ENCODE measurements at places on chromosomes 1 and 21.

GRCh38 chr1:245317217-245317616, 162.4 kb downstream of the KIF26B start:
- no peak for ATAC-seq

GRCh38 chr1:168089326-168089978, 47.3 kb downstream of the GPR161 start:
- ATAC-seq, result no peak

DNA sequence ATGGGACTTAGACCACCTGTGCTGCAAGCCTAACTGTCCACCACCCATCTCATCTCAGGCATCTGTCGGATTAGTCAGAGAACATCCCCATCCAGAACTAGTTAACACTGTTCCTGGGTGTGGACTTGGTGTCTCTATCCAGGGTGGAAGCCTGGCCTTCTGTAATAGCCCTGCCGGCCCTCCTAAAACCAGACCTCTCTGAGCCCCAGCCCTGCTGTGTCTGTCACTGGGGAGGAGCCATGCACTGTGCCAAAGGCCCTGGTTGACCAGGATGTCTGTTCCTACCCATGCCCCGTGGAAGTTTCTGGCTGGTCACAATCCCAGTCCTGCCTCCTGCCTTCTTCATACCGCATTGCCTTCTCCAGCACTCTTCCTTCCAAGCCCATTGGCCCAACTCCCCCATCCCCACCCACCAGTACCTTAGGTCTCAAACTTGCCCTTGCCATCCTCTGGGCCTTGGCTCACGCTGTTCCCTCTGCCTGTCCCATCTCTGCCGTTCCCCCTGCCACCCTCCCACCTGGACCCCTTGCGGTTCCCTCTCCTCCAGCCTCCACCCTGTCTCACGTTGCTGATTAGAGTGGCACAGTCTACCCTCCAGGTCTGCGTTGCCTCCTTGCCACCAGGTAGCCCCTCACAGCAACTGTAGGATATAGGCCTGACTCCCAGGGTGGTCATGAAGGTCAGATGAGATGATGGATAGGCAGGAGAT, 105.6 kb downstream of the EPHB2 start:
- ATAC-seq, result no peak

DNA sequence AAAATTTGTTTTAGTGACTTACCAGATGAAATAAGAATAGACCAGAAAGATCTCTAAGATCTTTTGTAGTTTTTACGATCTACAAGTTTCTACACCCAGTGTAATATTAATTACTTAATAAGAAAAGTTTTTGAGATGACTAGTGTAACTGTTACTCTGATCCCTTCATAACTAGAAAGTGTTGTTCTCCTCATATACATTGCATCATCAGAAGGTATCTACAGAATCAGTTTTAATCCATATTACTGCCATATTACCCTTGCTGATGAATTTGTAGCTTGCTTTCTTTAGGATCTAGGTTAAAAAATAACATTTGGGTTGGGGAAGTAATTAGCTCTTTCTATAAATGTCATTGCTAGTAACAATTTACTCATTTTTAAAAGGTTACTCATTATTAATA, 72.5 kb downstream of the GPR161 start:
- ATAC-seq, result no peak

GRCh38 chr1:229280037-229280828, 9.3 kb downstream of the RAB4A start:
- peak; percentile 45 for ATAC-seq

- ATAC-seq, result no peak
These were observed 8.4 kb upstream of the GUCA2B start for GRCh38 chr1:42144711-42145388.

GRCh38 chr1:200150721-200151120, 123.2 kb downstream of the NR5A2 start:
- peak; percentile 89 for ATAC-seq

- no peak for ATAC-seq
These were observed 50.6 kb upstream of the SLC2A1 start for GRCh38 chr1:43009274-43009673.

GRCh38 chr1:3483801-3484444, 29.5 kb downstream of the ARHGEF16 start:
- peak; percentile 56 for ATAC-seq

DNA sequence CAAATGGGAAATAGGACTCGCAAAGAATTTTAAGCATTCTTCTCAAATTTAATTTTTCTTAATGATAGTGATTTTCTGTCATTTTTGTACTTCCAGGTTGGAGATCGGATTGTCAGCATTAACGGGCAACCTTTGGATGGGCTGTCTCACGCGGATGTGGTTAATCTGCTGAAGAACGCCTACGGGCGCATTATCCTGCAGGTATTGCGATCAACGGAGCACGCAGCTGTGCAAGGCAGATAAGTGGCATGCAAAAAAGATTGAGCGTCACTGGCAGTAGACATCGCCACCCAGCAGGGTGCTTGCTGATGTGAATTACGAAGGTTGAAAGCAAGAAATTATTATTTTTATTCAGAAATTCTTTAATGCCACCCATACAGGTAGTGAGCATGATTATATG, 65.9 kb upstream of the L1TD1 start:
- ATAC-seq, result no peak

DNA sequence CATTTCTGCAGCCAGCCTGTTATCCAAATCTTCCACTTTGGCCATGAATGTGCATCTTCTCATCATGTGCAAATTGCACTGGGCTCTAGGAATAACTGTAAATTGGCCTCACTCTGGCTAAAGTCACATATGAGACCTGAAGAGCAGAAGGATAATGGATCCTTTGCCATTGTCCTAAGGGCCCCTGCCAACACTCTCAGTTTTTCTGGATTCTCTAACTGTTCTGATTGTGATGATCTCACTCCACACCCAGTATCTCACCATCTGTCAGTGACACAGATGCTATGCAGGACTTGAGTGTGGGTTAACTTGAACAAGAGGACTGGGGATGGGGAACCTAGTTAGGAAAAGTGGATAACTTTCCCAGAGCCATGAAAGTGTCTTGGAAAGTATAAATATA, 8.5 kb upstream of the FYB2 start:
- ATAC-seq, result no peak

- no peak for ATAC-seq
These were observed 16.0 kb downstream of the S100A11 start for GRCh38 chr1:152020849-152021248.

GRCh38 chr21:28615276-28615675, 377.4 kb downstream of the LTN1 start:
- ATAC-seq, result peak; percentile 88

DNA sequence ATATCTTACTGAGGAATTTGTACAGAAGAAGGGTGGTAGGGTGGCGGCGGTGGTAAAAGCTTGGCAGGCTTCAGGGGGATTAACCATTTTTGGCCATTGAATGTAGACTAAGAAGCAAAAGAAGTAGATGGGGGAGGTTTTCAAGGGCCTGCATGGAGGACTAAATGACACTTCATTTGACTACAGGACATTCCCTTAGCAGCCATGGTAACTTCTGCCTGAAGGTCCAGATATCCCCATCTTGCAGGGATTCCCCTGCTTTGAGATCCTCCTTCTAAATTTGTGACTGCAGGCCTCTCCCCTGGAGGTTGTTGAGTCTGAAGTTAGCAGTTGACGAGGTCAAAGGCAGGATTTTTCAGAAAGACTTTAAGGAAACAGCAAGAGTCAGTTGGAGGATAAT, 4.8 kb downstream of the VASH2 start:
- no peak for ATAC-seq

DNA sequence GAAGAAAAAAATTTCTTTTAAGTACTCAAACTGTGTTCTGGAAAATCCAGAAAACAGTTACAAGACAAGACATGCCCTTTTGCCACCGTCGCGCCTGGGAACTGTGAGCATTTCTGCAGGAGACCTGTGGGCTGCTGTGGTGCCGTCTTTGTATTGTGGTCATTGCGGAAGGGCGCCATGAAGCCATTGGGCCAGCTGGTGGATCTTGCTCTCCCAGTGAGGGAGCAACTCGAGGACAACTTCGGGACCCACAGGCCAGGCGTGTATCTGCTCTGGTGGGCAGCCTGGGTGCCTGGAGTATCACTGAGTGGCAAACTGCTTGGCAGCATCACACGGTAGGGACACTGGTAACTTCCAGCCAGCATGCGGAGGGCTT, 3.8 kb upstream of the THEMIS2 start:
- ATAC-seq, result no peak

DNA sequence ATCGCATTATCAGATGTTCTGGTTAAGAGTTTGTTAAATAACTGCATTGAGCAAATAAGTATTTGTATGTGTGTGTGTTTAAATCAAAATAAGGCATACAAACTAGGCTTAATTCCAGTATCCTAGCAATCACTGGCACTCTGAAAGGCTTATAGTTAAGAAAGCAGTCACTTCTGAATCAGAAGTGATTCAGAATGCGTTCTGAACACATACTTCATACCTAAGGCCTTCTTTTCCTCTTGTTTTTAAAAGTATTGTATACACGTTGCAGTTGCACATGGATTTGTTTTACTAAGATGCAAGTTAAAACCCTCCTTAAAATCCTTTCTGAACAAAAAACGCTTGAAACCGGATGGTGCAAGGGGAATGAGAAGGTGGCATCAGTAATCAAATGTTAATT, 238.4 kb upstream of the DMRTA2 start:
- ATAC-seq, result no peak

- ATAC-seq, result peak; percentile 72
These were observed 56.3 kb downstream of the SMYD3 start for GRCh38 chr1:246450611-246451251.

GRCh38 chr1:197862221-197862620, 40.2 kb upstream of the C1orf53 start:
- ATAC-seq, result peak; percentile 57

DNA sequence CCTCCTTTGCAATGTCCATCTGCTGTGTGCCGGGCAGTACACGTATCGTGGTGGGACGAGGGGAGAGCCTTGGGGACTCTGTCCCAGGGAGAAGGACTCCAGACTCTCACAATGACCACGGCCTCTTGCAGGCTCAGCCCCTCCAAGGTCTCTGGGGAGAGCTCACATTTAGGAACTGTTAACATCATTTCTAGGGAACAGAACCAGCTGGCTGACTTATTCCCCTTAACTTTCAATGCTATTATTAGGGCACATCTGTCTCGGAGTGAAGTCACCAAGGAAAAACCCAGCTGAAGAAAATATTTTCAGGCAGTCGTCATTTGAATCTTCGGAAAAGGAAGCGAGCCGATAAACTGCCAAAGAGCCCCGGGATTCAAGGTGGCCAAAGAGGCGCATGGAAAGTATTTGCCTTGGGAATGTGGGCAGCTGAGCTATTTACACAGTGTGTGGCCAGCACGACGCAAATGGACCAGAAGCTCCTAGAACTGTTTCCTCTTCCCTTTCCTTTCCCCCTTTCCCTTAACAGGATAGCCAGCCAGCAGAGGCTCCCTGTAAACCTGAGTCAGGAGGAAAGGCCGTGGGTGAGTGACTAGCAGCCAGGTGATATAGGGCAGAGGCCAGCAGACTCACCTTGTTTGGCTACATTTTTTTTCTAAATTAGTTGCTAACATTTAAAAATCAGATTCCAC, 74.5 kb downstream of the ITPKB start:
- ATAC-seq, result no peak

DNA sequence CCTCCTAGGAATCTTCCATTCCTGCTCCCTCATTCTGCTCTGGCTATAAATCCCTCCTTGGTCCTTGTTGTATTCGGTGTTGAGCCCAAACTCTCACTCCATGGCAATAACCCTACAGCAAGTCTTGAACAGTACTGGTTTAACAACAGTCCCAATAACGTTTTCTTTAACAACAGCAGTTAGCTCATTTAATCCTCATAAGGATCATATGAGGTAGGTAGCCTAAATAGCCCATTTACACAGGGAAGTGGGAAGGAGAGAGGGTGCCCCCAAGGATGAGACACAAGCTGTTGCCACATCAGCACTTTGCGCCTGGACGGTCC, 444 bp upstream of the AGTRAP start:
- ATAC-seq, result no peak

DNA sequence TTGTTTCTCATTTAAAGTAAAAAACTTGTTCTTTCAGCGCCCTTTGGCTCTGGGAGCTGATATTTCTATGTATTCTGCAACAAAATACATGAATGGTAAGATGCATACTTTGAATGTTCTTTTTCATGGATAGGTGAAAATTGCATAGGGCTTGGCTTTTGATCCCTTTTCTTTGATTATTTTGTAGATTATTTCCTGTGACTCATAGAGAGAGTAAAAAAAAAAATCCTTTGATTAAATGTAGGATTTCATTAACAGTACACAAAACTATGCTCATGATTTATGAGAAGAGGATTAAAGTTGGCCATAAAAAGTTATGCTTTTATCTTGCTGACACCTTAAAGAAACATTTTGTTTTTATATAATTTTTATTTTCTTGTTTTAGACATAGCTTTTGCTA, 18.7 kb downstream of the CTH start:
- no peak for ATAC-seq

DNA sequence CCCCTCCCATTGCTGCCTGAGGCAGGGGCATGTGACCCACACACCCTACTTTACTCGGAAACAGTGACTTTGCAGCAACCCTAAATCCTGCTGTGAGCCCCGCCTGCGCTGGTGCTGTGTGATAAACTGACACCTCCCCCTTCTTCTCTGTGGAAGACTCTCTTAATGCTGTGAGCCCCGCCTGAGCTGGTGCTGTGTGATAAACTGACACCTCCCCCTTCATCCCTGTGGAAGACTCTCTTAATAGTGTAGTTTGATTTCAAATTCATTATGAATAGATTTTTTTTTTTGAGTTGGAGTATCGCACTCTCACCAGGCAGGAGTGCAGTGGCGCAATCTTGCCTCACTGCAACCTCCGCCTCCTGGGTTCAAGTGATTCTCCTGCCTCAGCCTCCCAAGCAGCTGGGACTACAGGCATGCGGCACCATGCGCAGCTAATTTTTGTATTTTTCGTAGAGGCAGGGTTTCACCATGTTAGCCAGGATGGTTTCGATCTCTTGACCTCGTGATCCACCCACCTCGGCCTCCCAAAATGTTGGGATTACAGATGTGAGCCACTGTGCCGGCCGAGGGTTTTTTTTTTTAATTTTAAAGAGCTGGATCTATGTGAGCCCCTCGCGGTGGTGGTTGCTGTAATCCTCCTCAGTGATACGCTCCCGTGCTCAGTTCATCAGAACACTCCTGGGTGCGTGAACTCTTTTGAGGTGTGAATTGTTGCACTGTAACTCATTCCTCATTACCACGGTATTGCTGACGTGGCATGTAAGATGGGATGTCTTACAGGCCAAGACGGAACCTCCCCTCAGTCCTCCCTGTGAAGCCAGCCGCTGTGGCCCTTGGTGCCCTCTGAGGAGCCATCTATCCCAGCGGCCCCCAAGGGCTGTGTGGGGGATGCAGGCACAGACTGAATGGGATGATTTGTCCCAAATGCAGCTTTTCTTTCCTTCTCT, 60.3 kb downstream of the GALNT2 start:
- no peak for ATAC-seq

DNA sequence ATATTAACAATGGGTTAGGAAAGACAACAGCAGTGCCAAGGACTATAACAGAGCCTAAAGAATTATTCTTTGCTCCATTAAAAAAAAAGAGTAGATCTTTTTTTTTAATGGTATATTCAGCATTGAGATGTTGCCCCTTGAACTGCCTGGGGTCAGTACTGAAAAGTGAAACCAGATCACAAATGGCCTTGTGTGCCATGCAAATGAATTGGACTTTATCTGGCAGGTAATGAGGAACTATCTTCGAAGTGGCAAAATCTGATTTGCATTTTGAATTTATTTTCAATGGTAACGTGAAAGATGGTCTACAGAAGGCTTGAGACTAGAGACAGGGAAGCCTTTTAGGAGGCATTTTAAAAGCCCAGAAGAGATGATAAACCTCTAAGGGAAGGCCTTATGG, 21.4 kb upstream of the PKN2 start:
- ATAC-seq, result no peak

GRCh38 chr1:16888860-16889816, 6.6 kb upstream of the RNU1-2 start:
- no peak for ATAC-seq

All from SK-N-SH treated with all-trans-retinoic acid at 6 μM for 48 hours (cell line).